ENCODE measurements at places on chromosomes 3 and 15.
A peak's percentile ranks its signal among the peaks of the same experiment; 100 is the strongest.

GRCh38 chr3:171013822-171014748 lies 12.4 kb downstream of the SLC2A2 start:
- peak; percentile 42 for DNase-seq

- peak; percentile 51 for DNase-seq
Observed at GRCh38 chr3:197942956-197943556, 6.9 kb upstream of the RPL35A start.

- no peak for DNase-seq
Observed at GRCh38 chr3:25992606-25993005, 202.7 kb downstream of the OXSM start.

DNA sequence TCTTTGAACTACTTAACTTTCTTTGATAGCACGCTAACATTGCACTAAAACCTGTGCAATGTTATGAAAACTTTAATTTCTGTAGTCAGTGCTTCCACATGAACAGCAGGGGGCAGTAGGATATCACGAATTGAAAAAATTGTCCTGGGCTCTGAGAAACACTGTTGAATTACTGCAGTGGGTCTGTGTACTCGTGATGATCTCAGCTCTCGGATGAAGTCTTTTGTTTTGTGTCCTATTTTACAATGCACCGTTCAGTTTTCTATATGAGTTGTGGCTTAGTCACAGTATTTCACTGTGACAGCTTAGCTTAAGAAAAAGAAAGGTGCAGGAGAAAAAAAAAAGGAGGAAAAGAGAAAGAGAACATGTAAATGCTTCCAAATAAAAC lies 141.3 kb upstream of the CCDC54 start:
- peak; percentile 83 for DNase-seq

- no peak for DNase-seq
Observed at GRCh38 chr3:112127522-112128494, 5.2 kb downstream of the GCSAM start.

DNA sequence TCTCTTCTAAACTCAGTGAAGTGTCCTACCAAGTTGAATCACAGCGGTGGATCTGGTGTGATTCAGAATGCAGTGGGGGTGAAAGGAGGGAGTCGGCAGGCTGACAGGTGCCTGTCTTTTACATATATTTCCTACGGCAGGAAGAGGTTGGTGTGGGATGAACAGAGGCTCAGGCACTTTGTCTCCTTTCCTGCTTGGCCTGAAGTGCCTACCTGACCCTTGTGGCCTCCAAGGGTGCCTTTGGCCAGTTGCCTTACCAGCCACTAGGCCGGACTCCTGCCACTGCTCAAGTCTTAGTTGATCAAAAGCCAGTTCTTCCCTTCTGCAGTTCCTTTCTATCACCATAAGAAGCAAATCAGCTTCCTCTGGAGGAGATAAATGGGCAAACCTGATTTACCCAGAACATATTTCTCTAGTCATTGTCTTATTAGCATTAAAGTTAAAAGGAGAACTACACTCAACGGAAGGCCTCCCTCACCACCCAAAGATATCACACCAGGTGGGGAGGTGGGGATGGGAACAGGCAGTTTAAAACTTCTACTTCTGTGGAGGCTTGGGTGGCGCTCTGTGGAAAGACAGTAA lies 52.1 kb downstream of the CRTC3 start:
- DNase-seq, result no peak

GRCh38 chr15:68553994-68554720 lies 24.6 kb upstream of the CORO2B start:
- DNase-seq, result peak; percentile 75

DNA sequence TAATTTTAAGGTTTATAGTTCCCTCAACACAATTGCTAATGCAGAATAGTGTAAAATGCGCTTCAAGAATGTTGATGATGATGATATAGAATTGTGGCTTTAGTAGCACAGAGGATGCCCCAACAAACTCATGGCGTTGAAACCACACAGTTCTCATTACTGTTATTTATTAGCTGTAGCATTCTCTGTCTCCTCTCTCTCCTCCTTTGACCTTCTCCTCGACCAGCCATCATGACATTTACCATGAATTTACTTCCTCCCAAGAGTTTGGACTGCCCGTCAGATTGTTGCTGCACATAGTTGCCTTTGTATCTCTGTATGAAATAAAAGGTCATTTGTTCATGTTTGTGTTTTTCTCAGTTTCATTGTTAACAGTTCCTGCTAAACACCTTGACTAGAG lies 27.8 kb upstream of the CRTC3 start:
- no peak for DNase-seq

- no peak for DNase-seq
Observed at GRCh38 chr3:8760091-8760490, 9.3 kb downstream of the OXTR start.

GRCh38 chr15:39432912-39433348 lies 147.9 kb upstream of the THBS1 start:
- no peak for DNase-seq

- DNase-seq, result no peak
Observed at GRCh38 chr3:133921592-133921991, 25.9 kb upstream of the RAB6B start.

DNA sequence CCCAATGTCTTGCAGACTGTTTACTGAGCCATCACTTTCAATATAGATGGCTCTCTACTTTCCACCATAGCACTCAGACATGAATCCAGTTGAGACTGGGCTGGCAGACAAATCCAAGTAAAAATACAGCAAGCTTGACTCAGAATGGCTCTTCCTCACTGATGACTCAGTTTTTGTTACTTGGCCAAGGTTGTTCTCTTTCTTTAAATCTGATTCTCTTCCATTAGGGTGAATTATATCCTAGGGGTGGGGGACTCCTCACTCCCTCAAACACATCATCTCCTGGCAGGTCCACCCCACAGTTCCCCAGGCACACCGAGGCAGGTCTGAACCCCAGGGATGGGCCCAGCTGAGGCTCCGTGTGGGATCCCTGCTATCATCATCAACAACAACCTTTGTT lies 157.9 kb downstream of the MEX3B start:
- no peak for DNase-seq

DNA sequence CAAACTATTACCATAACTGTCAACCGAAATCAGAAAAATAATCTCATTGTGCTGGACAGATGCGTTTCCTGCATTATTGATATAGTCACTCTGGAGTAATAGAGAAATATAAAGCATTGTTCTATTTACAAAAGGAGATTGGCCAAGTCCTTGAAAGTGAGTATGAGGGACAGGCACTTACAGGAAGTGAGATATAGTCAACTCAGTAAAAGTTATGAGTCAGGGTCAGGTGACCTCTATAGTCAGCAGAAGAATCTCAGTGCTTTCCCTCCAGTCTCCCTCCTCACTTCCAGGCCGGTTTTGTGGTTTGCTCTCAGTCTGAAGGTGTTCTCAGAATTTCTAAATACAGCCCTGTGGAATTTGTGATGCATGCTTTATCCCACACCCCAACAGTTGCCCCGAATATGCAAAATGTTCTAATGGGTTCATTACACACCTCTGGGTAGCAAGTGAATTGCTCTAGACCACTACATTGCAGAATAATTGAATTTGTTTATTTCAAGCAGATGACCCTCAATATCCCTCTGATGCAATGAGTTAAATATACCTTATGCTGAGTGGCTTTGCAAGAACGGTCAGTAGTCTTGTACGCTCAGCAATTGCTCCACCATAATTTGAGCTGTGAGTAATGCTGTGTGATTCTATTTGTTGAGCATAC lies 787.7 kb downstream of the MCTP2 start:
- DNase-seq, result no peak

GRCh38 chr3:18712713-18713576 lies 287.8 kb upstream of the SATB1 start:
- no peak for DNase-seq

- no peak for DNase-seq
Observed at GRCh38 chr15:75215107-75216004, 13.7 kb downstream of the C15orf39 start.

- DNase-seq, result no peak
Observed at GRCh38 chr3:168116279-168116678, 20.6 kb upstream of the GOLIM4 start.

DNA sequence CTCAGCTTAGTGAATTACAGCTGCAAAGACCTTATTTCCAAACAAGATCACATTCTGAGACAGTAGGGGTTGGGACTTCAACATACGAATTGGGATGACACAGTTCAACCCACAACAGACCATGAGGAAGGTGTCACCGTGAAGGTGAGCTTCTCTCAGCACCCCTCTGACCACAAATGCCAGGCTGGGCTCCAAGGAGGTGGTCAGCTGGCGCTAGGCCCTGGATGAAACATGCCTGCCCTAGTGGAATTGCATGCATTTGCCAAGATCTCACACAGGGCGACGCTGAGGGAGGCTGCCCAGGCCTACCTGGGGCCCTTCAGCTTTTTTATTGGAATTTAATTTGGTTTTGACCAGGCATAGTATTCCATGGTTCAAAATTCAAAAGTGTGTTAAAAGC lies 1.8 kb downstream of the CFAP100 start:
- no peak for DNase-seq

DNA sequence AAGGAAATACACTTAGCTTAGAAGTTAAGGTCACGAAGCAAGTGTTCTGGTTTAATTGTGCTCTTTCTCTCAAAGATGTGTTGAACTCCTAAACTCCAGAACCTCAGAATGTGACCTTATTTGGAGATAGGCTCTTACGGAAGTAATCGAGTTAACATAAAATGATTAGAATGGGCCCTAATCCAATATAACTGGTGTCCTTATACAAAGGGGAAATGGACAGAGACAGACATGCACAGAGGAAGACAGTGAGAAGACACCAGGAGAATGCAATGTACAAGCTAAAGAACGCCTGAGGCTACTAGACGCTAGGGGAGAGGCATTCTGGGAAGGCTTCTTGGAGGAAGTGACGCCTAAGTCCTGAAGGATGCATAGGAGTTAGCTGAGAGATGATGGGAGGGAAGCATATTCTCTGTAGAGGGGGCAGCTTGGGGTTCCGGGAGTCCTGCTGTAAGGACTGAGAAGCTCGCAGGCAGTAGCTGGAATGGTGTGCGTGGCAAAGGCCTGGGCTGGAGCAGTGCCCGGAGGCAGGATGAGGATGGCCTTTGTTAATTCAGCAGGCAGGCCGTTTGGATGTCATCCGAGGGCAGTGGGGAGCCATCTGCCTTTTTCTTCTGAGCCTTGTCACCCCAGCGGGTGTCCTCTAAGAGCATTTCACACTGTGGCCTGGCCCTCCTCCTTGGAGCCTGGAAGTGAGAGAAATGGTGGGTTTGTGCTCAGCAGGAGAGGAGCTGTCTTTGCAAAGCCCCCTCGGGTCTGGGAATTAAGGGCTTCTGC lies 513.4 kb downstream of the SHQ1 start:
- no peak for DNase-seq

GRCh38 chr15:72770673-72771328 lies 12.8 kb downstream of the ADPGK start:
- no peak for DNase-seq

GRCh38 chr3:195458316-195458717 lies 15.5 kb upstream of the ACAP2 start:
- no peak for DNase-seq

- DNase-seq, result no peak
Observed at GRCh38 chr3:50472958-50473357, 30.5 kb downstream of the CACNA2D2 start.

DNA sequence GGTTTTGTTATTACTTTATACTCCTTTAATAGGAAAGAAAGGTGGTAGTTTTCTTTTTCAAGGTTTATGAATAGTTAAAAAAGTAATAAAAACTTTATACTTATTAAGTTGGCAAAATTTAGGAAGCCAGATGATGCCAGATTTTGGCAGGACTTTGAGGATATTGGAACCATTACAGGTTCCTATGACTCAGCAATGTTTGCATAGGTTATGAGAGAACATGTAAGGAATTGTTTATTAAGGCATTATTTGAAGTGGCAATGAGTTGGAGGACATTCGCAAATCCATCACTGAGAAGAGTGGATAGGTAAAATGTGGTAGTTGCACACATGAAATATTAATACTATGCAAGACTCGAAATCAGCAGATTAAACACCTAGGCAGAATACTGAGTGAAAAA lies 29.9 kb downstream of the CDAN1 start:
- no peak for DNase-seq

DNA sequence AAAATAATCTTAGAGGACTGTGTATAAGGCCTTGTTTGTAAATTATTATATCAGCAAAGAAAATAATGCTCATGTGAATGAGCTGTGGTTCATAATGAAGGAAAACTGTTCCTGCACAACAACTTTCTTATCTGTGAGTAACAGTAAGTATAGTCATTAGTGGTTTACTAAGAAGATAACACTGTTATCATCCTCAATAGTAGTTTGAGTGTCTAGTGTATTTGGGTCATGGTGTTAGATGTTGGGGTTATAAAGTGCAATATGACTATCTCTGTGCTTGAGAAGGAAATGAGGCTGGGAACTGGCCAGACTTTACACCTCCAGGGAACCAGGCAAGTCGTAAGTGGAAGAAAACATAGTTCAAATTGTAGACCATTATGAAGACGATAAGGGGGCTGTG lies 15.6 kb downstream of the VPS8 start:
- no peak for DNase-seq

DNA sequence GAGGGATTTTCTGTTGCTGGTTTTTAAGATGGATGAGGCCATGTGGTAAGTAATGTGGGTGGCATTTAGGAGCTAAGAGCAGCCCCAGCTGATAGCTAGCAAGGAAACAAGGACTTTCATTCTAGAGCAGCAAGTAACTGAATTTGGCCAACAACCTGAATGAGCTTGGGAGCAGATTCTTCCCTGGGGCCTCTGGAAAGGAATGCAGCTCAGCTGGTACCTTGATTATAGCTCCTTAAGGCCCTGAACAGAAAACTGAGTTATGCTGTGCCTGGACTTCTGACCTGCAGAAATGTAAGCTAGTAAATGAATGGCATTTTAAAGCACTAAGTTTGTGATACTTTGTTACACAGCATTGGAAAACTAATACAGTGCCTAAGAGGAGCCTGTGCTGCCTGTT lies 565.5 kb downstream of the PDCD6IP start:
- no peak for DNase-seq

DNA sequence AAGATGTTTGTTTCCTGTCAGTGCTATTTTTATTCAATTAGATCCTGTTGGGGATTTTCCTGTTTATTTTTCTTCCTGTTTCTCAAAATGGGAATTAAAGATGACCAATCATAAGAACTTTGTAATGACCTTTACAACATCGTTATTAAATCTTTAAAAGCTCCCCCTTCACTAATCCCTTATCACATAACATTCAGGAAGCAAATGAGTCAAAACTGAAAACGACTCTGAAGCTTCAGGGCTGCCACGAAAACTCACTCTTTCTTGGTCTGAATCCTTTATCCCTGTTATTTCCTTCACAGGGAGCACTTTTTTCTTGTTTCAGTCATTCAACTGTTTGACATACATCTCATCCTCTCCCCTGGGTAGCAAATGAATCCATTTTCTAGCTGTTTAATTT lies 75.8 kb upstream of the MB21D2 start:
- no peak for DNase-seq

DNA sequence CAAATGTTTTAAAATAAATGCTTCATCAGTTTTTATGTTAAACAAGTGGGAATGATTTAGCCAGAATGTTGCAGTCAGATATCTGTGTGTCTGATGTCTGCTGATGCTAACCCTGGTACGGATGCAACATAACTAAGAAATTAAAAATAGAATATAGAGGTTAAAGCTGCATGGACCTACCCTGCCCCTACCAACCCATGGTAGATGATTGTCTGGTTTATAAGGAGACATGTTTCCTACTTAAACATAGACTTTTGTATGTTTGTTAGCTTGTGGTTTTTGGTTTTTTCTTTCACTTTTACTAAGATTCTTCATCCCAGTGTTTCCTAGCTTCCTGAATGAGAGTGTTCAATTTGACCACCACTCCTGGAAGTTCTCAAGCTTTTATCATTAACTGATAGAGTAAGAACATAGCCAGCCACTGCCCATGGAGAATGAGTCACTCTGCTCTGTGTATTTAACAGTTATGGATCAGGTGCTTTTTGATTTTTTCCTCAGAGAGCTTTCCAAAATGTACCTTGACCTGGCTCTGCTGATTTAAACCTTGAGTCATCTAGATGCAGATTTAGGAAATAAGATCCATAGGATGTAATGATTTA lies 70.7 kb upstream of the VEPH1 start:
- DNase-seq, result no peak
